ENCODE measurements at places on chromosomes 6 and 20. TPM values are rescaled to one million over a fixed set of nuclear protein-coding genes. Genes with fewer than 3 reads are reported as not detected.

GRCh38 chr20:8545212-8545611, 413.1 kb downstream of the PLCB1 start:
- no peak for DNase-seq

DNA sequence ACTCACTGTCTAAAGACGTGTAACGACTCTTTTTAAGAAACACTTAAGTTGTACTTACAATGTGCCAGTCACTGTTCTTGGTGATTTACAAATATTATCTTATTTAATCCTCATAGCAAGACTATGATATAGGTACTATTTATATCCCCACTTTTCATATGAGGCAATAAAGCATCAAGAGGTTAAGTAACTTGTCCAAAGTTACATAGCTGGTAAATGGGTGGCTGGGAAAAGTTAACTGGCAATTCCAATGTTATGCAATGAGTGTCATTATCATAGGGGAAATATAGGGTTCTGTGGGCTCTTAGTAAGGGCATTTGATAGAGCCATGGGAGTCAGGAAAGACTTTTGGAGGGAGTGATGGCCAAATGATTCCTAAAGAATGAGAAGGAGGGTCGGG, 21.4 kb upstream of the RIPOR2 start:
- DNase-seq: no peak

- peak; percentile 90 for DNase-seq
Measured at GRCh38 chr6:26022132-26022472, 59.5 kb downstream of the TRIM38 start.

Gene GJA10
- polyA plus RNA-seq: not detected

Gene SLC35F1
- polyA plus RNA-seq: 1.3 TPM

Gene RAB23
- polyA plus RNA-seq: 10.1 TPM

Gene GRM1
- polyA plus RNA-seq: 0.10 TPM

Gene TNF
- polyA plus RNA-seq: 0.12 TPM

GRCh38 chr20:5141615-5142014, 14.8 kb downstream of the CDS2 start:
- DNase-seq: no peak

DNA sequence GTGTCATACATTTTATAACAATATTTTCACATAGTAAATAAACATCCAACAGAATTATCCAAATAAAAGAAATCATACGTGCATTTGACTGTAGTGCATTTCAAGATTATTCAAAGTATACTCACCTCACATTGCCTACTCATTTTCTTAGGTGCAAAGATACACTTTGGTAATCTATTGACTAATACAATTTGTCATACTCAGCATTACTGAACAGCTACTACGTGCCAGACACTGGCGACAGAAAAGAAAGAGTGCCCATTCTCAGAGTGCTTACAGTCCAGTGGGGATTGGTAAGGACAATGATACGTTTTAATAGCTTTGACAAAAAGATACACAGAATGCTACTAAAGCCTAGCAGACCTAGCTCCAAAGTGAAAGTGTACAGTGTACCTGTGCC, 42.0 kb downstream of the FBXL4 start:
- DNase-seq: no peak

Gene COL21A1
- polyA plus RNA-seq: 103 TPM

- no peak for DNase-seq
Measured at GRCh38 chr6:151335930-151336329, 55.4 kb downstream of the ZBTB2 start.

DNA sequence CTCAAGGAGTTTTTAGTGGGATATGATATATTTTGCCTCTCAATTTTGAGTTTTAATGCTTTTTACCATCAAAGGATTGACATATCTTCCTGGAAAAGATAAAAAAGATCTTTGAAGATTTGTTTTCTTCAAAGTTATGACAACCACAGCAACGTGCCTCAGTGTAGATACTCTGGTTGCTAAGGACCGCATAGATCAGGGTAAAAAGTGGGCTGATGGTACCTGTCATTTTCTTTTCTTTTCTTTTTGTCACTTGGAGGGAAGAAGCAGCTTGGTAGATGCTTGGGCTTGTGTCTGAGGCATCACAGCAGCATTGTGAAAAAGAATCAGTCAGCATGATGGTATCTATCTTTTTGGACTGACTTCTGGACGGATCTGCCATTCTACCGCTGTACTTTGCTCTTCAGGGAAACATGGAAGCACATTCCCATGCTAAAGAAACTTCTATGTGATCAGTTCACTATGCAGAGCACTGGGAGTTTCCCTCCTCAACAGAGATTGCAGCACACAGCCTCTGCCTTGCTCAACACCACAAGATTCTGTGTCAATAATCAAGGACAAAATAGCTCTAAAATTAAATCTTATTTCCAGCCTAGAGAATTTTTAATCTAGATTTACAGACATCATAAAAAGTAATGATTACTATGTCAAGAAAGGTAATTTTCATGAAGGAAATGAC, 54.8 kb upstream of the SGK1 start:
- DNase-seq: no peak

- no peak for DNase-seq
Measured at GRCh38 chr6:94446120-94446519, 1026.8 kb upstream of the EPHA7 start.

Gene MOG
- polyA plus RNA-seq: not detected
